Activated T-helper 1 cell treated with Interleukin-2 at 50 U/mL for 16 hours (primary cell): ENCODE measurements at places on chromosomes 16 and 17.

- DNase-seq: no peak
Observed at GRCh38 chr16:50467943-50468748, 80.0 kb upstream of the NKD1 start.

GRCh38 chr16:31869511-31870201 lies 4.0 kb upstream of the ZNF267 start:
- DNase-seq: peak; percentile 53

- no peak for DNase-seq
Observed at GRCh38 chr17:64455993-64456885, 7.3 kb downstream of the MILR1 start.

DNA sequence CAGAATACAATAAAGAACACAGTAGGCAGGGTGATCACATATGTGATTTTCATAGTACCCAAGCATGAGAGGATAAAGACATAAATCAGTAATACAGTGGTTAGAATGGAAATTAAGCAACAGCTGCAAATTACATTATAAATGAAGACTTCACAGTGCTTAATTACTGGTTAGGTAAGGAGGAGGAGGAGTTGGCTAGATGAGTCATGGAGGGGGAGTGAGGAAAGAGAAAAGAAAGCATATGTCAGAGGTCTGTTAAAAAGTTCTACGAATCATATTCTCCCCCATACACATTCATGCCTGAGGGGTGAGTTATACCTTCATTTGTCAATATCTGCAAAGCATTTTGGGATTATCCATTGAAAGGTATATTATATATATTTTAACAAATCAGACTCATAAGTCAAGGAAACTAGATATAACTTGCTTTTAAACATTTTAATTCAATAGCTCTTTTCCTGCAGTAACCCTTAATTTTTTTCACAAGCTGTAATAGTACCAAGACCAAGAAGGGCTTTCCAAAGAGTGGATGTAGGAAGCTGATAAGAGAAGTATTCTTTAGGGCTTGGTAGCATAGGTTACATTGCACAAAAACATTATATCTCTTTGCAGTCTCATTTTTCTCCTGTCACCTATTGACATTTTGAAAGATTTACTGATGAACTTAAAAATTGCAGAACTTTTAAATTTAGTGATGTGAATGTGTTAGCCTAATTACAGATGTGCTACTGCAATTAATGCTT lies 99.3 kb downstream of the STXBP4 start:
- no peak for DNase-seq

GRCh38 chr17:74831444-74832146 lies 28.1 kb downstream of the GRIN2C start:
- DNase-seq: no peak

GRCh38 chr17:38400286-38400685 lies 28.0 kb upstream of the ARHGAP23 start:
- no peak for DNase-seq

DNA sequence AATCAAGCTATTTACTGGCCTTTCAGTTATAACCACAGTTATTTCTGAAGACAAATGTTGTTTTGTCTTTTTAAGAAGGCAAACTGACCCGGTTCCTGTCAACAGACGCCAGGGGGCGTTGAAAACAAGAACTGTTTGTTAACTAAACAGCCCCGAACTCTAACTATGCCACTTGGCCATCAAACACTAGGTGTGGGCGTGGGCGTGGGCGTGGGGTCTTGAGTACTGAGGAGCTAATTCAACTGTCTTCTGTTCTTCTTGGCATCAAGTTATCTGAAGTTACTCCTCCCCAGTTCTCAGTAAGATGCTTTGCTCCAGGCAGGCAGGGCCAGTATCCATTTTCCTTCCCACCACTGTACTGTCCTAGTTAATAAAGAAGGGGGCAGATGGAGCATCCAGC lies 63.3 kb upstream of the MTMR4 start:
- DNase-seq: peak; percentile 7

- DNase-seq: no peak
Observed at GRCh38 chr16:17241264-17241835, 229.4 kb downstream of the XYLT1 start.

DNA sequence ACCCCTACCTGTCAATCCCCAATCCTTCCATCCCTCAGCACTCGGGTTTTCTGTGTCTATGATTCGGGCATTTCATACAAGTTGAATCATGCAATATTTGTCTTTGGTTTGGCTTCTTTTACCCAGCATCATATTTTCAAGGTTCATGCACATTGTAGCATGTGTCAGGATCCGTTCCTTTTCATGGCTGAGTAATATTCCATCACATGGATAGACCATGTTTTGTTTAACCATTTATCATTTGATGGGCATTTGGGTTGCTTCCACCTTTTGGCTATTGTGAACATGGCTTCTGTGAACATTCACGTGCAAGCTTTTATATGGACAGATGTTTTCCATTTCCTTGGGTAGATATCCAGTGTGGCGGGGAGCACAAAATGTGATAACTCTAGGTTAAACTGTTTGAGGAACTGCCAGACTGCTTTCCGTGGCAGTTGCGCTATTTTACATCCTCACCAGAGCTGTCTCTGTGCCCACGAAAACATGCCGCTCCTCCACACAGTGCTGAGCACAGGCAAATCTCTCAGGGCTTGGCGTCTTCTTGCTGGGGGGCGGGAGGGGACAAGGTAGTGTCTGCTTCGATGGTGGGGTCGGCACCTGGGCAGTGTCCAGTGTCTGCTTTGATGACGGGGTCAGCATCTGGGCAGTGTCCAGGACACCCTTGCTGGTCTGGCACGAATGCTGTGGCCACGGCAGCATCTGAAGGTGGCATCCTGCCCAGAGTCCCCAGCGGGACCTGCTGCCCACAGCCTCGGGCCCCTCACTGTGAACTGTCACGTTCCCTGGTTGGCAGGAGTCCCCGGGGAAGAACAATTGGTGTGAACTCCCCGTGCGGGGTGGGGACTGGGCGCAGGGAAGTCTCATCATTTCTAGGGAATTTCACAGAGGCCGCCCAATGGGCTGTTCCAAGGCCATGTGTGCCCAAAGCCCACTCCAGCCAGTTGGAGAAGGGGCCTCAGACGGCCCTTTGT lies 32.4 kb upstream of the JPH3 start:
- no peak for DNase-seq

DNA sequence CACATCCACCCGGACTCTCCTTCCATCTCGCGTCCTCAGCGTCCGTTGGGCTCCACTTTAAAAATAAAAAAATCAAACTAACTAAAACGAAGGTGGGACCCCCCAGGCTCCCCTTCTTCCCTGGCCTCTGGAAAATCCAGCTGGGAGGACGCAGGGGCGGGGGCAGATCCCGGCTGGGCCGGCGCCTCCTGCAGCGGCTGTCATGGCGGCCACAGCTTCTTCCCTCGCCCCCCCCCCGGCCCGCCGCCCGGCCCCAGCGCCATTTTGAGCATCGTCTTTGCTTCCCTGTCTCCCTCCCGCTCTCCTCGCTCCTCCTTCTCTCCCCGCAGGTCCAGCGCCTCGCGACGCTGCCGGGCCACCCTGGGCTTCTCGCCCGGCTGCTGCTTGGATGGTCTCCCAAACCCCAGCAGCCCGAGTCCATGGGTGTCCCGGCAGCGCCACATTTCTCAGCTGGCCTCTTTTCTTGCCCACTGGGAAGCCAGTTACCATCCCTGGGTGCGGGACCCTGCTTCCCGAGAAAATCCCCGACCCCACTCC lies 3.3 kb downstream of the HOXB2 start:
- DNase-seq: no peak

DNA sequence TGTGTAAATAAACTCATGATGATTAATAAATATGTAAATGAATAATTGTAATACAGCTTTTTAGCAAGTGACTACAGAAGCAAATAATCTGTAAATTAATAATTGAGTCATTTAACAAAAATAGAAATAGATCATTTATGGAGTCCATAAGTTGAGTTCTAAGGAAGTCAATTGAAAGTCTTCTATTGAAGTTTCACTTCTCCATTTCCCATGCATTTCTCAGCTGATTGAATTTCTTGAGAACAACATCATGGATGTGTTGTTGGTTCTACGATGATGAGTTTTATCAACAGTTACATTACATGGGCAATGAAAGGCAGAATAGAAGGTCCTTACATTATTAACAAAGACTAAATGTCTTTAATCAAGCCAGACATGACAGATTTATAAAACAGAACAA lies 290.4 kb downstream of the MAP2K6 start:
- DNase-seq: no peak

- no peak for DNase-seq
Observed at GRCh38 chr16:30985401-30986128, 558 bp downstream of the HSD3B7 start.

GRCh38 chr16:30112197-30113030 lies 923 bp downstream of the GDPD3 start:
- DNase-seq: peak; percentile 26

DNA sequence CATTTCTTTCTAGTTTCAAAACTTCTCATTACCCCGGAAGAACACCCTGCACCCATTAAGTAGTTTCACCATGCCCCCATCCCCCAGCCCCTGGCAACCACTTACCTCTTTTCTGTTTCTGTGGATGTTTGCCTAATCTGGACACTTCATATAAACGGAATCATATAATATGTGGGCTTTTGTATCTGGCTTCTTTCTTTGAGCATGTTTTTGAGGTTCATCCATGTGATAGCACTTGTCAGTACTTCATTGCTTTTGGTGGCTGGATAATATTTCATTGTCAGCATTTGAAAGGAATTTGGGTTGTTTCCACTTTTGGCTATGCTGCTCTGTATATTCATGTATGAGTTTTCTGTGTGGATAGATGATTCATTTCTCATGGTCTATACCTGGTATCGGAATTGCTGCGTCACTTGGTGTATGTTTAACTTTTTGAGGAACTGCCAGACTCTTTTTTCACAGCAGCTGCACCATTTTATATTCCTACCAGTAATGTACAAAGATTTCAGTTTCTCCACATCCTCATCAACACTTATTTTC lies 30.0 kb upstream of the SLC5A10 start:
- DNase-seq: no peak
